ENCODE measurements at places on chromosomes 3 and 15.
A peak's percentile ranks its signal among the peaks of the same experiment; 100 is the strongest.

GRCh38 chr3:190811775-190812480, 50.6 kb downstream of the GMNC start:
- DNase-seq: peak; percentile 13

GRCh38 chr15:90557186-90558084, 27.7 kb downstream of the CRTC3 start:
- DNase-seq: no peak

DNA sequence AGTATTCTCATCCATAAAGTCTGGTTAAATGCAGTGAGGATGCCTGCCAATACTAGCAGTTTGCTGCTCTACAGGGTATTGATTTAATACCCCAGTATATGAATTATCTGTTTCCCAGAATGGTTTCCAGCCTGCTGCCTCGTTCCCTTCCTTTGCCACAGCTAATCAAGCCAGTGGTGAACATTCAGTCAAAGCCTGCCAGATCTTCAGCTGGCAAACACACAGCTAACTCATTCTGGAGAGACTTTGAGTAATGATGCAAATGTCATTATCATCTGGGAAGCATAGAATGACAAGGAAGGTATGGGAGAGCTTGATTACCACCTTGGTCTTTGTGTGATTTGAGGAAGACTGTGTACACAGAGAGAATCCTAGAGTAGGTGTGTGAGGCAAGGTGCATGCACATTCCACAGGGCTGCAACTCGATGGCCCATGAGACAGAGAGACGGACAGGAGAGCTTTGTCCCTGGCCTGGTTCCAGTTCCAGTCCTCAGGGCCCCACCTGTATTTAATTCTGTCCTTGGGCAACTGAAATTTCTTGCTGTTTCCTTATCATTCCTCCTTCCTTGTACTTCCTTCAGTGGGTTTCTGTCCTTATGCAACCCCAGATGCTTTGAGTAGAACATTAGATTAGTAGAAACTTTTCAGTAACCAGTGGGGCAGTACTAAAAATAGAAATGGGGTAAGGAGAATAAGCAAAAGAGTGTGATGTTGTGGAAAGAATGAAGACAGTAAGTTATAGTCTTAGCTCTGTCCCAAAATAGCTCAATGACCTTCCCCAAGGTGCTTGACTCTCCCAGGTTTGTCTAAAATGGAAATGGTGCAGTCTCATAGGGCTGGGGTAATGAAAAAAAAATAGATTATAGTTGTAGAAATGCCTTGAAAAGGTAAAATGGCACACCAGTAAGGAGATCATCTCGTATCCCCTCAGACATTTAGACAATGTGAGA, 72.5 kb downstream of the MITF start:
- DNase-seq: no peak

DNA sequence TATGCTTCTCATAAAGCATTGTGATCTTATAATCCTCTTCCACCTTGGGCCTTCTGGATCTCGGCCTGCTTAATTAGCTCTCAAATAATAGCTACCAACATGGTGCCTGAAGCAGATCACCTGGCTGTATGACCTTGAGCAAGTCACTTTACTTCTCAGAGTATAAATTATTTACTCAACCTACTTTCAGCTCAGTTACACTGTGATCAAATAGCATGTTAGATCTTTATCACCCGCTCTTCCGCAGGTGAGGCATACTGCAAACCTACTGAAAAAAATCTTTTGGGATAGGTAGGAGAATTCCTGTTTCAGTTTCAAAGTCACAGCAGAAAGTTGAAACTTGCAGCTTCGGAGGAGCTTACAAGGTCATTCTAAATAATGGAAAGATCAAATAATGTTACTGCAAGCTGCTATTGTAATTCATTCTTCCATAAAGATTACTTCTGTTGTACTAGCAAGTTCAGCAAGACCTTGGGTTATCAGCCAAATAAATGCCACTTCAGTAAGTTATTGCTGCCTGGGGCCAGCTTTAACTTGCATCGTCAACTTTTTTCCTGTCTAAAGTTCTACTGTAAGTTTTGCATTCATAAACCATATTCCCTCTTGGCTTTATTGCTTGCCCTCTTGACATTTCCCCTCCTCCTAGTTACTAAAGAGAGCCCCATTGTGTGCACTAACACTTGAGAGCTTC, 268.4 kb upstream of the ATP11B start:
- no peak for DNase-seq

DNA sequence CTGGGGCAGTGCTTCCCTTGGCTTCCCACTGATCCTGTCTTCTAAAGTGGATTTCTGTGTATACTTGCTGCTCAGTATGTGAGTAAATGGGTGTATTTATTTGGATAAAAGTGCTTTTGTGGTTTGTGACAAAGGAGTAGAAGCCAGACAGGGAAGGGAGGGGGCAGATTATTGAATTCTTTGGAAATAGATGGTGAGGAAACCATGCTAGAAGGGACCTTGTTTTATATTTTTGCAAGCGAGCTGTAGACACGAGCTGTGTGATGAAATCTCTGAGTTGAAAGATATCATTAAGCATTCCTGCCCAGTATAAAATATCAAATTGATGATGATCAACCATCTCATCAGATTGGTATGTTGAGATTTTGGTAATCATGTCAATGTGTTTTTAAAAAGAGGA, 68.9 kb downstream of the DUT start:
- no peak for DNase-seq

- no peak for DNase-seq
These were observed 15.9 kb upstream of the TM4SF19 start for GRCh38 chr3:196354132-196354531.

GRCh38 chr3:154164387-154164786, 43.2 kb downstream of the ARHGEF26 start:
- DNase-seq: no peak

DNA sequence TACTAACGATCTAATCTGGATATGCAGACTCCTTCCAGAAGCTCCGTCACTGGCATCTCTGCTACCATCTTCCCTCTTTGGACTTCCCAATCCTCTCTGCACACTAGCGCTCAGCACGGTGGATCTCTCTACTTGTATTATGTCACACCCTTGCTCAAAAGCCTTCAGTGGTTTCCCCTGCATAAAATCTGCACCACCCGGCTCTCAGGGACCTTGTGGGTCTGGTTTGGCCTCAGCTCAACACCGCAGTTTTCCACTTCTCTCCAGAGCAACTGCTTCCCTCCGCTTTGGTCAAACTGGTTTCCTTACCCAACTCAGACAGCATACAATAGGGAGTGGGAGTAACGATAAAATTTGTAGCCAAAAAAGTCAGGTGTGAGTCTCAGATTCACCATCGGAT, 30.7 kb upstream of the HES1 start:
- DNase-seq: no peak

DNA sequence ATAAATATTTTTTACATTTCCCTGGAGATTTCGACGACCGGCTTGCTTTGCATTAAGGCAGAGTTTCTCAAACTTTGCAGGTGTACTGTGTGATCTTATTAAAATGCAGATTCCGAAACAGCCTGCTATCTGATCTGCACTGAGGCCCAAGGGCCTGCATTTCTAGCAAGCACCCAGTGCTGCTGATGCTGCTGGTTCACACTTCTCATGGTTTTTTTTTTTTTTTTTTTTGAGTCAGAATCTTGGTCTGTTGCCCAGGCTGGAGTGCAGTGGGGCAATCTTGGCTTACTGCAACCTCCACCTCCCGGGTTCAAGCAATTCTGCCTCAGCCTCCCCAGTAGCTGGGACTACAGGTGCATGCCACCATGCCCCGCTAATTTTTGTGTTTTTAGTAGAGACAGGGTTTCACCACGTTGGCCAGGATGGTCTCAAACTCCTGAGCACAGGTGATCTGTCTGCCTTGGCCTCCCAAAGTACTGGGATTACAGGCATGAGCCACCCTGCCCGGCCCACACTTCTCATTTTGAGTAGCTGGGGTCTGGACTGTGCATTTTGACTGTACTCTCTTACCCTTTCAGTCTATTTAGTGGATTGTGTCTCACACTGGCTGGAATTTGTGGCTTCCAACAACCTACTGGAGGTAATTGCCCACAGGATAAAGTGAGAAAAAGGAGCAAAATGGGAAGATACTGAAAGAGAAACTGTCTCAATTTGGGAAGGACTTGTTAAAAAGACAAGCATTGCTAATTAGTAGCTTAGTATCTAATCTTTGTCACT, 94.1 kb downstream of the ITPR1 start:
- DNase-seq: no peak

DNA sequence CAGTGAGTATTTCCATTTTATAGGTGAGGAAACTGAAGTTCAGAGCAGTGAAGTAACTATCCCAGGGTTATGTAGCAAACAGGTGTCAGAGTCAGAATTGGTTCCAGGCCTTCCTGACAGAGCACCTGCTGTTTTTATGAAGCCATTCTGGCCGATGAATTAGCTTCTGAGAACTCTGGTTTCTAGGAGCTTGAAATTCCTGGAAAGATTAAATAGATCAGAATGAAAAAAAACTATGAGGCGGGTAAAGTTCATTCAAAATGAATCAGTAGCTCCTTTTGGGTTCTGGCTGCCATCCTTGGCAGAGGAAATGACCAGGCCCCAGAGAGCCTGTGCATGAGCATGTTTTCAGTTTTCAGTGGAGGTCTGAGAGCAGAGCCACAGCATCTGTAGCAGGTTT, 59.3 kb upstream of the CFAP161 start:
- no peak for DNase-seq

DNA sequence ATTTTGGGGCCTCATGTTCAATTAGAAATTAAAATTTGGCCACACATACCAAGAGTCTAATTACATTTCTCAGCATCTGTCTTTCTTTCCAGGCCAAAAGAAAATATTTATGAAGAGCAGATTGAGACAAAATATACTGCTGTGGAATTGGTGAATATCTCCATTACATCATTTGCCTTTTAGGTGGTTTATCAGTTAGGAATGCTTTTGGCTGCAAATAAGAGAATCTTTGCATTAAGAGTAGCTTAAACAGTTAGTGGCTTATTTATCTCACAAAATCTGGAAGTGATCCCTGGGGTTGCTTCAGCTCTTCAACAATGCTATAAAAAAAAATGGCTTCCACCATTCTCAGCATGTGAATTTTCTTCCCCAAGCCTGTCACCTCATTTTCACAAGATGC, 308.7 kb downstream of the MAGI1 start:
- no peak for DNase-seq

DNA sequence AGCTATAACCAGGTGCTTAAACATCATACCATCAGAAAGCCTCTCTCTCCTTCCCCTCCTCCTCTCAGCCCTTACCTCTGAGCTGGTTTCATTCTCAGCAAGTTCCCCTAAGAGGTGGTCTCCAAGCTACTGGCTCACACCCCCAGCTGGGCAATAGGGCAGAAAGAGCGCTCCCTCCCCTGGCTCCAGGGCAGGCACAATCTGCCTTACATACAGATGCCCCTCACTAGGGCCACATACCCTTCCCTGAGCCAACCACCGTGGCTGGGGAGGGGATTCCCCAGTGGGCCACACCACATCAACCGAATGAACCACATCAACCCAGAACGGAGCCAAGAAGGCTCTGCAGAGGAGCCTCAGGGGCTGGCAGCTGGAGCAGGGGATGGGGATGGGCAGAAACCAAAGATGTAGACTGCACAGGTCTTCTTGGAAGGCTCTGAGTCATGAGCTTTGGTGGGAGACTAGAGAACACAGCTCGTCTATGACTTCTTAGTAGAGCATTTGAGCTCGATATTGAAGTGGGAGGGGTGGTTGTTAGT, 4.6 kb upstream of the FBLN2 start:
- no peak for DNase-seq

DNA sequence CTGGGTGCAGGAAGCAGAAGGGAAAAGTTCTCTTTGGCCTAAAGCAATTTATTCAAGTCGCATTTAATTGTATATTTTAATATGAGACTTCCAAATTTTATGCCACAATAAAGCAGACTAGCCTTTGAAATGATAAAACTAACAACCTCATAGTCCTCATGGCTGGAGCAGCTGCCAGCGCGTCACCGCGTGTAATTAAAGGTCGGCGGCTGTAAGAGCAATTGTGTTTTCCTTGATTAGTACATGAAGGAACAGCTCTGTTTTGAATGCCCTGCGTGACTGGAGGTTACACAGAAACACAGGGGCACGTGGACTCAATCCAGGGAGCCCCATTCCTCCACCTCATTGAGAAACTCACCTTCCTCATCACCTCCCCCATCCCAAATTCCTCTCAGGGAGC, 10.1 kb upstream of the LRRC15 start:
- no peak for DNase-seq

DNA sequence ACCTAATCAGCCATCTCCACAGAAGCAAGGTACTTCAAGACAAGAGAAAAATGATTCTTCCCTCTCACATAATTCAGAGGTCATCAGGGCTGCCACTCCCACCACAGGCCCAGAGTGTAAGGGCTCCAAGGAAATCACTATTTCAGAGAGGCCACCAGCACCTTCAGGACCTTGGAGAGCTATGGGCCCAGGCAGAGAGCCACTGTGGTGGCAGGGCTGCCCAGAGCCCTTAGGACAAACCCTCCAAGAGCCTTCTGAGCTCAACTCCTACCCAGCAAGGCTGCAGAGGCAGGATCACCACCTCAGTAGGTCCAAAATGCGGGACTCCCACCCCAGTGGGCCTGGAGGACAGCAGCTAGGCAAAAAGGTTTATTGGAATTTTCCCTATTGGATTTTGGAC, 17.9 kb upstream of the FAN1 start:
- no peak for DNase-seq

GRCh38 chr3:84128024-84128423, 830.8 kb upstream of the CADM2 start:
- DNase-seq: no peak

DNA sequence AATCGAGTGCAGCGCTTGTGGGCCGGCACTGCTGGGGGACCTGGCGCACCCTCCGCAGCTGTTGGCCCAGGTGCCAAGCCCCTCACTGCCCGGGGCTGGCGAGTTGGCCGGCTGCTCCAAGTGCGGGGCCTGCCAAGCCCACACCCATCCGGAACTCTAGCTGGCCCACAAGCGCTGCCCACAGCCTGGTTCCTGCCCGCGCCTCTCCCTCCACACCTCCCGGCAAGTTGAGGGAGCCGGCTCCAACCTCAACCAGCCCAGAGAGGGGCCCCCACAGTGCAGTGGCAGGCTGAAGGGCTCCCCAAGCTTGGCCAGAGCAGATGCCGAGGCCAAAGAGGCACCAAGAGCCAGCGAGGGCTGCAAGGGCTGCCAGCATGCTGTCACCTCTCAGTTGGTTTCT, 73.4 kb downstream of the PLXNA1 start:
- DNase-seq: no peak

DNA sequence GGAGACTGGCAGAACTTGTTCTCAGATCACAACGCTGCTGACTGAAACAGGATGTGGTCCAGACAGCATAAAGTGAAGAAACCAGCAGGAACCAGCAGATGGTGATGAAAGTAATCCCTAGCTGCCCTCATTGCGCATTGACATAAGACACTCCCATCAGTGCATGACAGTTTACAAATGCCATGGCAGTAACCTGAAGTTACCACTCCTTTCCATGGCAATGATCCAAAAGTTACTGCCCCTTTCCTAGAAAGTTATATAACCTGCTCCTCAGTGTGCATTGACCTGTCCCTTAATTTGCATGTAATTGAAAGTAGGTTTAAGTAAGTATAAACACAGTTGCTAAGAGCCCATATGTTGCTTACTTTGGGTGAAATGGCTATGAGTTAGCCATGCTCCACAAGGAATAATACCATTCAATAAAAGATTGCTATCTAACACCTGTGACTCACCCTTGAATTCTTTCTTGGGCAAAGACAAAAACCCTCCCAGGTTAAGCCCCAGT, 149.1 kb upstream of the CD96 start:
- peak; percentile 98 for DNase-seq

GRCh38 chr3:185659942-185660921, 74.1 kb downstream of the SENP2 start:
- peak; percentile 72 for DNase-seq

GRCh38 chr3:180661444-180661843, 17.8 kb downstream of the CCDC39 start:
- DNase-seq: no peak

- DNase-seq: no peak
These were observed 3.7 kb downstream of the TRANK1 start for GRCh38 chr3:36941162-36941561.

Data from DMS 273 treated with DMSO at 0.1 percent for 48 hours (cell line).